ENCODE measurements at places on chromosomes 1 and 21.
A peak's percentile ranks its signal among the peaks of the same experiment; 100 is the strongest.

GRCh38 chr1:7847599-7847998 is 5.3 kb downstream of the UTS2 start:
- DNase-seq = no peak

DNA sequence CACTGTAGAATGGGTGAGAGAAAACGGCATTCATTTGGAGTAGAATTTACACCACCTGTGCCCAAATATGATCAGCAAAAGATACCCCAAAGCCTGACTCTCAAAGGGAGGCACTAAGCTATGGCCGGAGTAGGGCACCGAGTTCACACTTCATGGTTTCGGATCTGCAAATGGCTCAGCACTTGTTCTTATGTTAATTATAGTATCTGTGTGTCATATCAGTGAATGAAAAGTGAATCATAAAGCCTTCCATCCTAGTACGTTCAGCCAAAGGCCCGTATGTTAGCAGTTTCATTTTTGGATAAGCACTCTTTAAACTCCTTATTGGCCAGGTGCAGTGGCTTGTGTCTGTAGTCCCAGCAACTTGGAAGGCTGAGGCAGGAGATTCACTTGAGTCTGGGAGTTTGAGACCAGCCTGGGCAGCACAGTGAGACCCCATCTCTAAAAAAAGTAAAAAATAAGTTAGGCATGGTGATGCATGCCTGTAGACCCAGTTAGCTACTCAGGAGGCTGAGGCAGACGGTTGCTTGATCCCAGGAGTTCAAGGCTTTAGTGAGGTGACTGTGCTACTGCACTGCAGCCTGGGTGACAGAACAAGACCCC is 4.9 kb upstream of the CORT start:
- DNase-seq = no peak

- DNase-seq = no peak
These were observed 176.3 kb downstream of the AJAP1 start for GRCh38 chr1:4830707-4831106.

GRCh38 chr1:109488201-109488600 is 4.5 kb downstream of the ATXN7L2 start:
- no peak for DNase-seq

DNA sequence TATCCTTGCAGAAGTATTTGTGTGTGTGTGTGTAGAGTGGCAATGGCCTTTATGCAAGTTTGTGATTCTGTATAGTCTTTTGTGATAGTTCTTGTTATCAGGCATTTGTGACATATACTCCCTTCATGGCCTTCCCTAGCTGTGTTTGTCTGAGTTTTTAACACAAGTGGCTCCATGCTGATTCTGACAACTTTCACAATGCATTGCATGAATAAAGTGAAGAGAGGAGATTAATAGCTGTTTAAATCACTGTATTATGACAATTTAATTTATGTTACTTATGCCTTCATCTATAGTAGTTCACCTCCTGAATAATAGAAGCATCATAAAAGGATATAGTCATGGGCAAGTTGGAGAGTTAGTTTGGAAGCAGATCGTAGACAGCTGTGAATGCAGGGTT is 17.2 kb upstream of the MCOLN3 start:
- no peak for DNase-seq

DNA sequence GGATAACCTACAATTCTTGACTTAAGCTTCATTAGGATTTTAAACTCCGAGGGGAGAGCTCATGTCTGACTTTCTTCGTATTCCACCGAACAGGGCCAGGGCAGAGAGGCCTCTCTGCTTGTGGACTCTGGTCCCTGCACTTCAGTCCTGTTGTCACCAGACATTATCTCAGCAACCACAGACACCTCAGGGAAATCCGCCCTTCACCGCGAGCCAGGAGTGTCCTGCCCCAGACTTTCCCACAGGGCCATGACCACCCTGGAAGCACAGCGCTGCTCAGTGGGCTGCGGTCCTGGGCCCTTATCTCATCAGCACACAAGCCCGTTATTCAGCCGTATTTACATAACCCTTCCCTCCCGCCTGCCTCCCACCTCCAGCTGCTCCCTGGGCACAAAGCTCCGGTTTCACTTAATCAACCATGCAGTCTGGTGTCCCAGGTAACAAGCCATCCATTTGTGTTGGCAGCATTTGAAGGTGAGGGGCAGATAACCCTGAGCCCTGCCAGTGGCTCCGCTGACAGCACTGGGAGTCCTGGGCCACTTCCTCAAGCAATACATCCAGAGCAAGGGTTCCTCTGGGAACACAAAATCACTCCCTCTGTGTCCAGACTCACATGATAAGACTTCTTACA is 122.8 kb upstream of the RAB4A start:
- DNase-seq = no peak

DNA sequence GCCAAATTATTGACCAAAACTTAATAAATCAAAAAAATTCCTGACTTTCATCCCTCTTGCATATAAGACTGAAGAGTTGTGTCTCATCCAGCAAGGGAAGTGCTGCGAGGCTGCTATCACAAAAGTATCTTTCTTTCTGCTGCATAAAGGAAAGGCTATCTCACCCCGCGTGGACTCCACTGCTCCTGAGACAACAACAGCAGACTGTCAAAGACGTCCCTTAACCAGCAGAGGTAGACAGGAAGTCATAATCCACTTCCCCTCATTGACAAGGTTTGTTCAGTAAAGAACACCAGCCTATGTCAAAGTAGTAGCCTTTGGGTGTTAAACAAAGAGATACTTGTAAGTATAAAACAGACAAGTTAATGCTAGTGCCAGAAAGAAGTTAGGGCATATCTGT is 29.4 kb downstream of the VPS26C start:
- DNase-seq = no peak

GRCh38 chr1:114081437-114082303 is 72.0 kb downstream of the SYT6 start:
- no peak for DNase-seq

DNA sequence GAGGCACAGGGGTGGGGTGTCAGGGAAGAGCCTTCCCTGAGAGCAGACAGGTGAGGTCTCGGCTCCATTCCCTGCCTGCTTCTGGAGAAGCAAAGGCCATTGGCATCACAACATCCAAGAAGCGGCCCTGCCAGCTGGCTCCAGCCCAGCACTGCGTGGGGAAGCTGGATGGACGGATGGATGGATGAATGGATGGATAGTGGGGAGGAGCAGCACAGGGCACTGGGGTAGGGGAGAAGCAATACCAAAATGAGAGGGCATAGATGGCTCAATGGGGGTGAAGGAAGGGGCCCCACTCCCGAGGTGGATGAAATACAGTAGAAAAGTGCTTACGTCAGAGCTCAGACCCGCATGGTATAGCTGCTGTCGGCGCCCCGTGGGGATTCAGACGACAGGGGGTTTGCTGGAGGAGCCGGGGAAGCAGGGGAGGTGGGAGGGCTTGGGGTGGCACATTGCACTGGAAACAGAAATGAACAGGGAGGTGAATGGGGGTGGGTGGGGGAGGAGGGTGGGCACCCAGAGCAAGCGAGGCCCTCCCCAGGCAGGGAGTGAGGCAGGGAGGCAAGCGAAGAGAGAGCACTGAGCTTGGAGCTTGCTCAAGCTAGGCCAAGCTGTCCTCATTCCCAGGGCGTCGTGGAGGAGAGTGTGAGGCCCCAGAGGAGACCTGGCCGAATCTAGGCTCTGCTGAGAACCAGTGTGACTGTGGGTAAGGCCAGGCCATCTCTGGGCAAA is 9.5 kb upstream of the GOLT1A start:
- no peak for DNase-seq

- peak; percentile 30 for DNase-seq
These were observed 17.0 kb downstream of the DHRS3 start for GRCh38 chr1:12600880-12601633.

GRCh38 chr1:26768755-26769154 is 19.0 kb upstream of the PIGV start:
- no peak for DNase-seq

DNA sequence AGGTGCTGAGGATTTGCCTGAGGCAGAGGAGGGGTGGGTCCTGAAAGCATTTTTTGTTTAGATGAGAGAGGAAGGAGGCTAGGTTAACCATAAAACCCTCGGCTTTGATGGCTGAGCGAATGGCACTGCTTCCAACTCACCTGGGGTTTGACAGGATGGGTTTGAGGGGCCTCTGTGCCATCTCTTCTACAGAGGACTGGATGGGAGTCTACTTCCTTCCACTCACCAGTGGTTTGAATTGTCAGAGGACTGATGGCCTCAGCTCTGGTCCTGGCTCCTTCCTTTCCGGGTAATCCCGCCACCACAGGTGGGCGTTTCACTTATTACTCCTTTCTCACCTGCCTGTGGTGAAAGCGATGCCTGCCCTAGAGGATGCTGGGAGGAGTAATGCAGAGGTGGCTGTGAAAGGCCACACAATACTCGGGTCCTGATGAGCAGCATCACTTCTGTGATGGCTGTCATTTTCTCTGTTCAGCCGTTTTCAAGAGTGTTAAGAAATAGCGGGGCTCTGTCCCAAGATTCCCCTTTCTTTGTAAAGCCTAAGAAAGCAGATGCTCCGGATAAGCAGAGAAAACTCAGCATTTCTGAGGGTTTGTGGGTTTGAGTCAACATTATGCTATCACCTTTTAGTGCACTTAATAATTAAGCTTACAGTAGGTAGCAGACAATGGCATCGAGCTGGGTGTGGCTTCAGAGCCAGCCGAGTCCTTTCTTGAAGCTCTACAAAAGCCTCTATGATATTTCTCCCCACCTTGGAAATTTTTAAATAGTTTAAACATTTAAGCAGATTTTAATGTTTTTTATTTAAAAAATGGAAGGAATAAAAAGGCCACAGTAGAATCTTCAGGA is 220.7 kb downstream of the HLX start:
- DNase-seq = no peak

DNA sequence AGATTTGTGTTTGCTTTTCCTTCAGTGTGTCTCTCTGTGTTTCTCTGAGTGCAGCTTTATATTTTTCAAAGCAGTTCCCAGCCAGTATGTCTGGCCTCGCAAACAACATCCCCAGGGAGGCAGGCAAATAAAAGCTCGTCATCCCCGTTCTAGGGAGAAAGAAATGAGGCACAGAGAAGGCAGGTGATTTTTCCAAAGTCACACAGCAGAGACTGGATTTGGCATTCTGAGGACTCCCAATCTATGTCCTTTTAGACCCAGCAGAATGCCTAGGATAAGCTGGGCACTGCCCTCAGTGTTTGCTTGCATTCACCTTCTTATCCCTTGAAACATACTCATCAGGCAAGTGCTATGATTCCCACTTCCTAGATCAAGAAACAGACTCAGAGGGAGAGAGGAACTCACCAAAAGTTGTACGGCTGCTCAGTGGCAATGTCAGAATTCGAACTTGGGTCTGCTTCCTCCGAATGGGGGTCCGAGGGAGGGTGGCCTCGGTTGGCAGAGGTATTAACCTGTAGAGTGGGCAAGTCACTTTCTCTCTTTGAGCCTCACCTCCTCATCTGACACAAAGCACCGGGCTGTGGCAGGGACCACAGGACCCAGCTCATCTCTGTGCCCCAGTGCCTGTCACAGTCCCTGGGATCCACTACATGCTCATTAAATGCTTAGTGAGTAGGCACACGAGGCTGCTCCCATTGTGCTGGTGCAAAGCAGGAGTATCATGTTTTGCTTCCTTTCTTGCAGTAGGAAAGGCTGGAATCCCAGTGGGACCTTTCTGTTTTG is 4.2 kb downstream of the RAP1GAP start:
- no peak for DNase-seq

DNA sequence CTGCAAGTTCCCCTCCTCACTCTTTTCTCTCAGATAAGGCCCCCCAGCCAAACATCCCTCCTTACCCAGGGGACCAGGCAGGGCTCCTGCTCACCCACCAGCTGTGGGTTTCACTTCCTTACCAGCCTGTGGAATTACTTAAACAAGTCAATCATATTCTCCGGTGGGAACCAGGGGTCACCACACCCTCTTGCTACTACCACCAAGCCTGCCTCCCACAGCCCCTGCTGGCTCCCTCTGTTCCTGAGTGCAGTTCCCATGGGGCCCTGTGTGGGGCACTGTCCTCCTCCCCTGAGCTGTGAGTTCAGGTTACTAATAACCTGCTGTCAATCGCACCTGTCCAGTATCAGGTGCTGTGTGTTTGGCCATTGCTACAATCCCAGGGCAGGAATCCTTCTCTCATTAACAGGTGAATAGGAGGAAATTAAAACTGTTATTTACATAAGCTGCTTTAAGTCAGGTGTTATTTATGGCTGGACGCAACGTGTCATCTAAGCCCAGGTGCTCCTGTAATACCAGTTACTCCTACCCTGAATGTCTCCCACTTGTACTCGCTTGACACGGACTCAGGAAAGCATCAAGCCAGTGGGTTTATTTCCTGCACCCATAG is 53.1 kb upstream of the LBR start:
- DNase-seq = no peak

DNA sequence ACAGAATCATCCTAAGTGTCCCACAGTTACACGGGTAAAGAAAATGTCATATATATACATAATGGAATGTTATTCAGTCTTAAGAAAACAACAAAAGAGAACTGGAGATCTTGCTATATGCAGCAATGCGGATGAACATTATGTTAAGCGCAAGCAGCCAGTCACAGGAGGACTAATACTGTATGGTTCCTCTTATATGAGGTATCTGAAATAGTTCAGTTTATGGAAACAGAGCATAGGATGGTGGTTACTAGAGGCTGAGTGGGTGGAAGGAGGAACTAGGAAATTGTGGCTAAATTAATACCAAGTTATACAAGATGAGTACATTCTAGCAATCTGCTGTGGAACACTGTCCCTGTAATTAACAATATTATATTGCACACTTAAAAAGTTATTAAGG is 834.3 kb downstream of the KCNT2 start:
- no peak for DNase-seq

- no peak for DNase-seq
These were observed 146.9 kb downstream of the MIS18A start for GRCh38 chr21:32131960-32132359.

DNA sequence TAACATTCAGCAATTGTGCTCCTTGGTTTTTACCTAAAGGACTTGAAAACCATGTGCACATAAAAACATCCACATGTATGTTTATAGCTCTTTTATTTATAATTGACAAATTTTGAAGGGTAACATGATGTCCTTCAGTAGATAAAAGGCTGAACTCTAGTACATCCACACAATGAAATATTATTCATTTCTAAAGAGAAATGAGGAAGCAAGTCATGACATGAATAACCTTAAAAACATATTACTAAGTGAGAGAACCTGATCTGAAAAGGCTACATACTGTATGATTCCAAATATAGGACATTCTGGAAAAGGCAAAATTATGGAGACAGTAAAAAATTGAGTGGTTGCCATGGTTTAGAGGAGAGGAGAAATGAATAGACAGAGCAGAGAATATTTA is 50.3 kb downstream of the DRAM2 start:
- DNase-seq = no peak

GRCh38 chr1:202974856-202975255 is 7.8 kb upstream of the CYB5R1 start:
- no peak for DNase-seq

GRCh38 chr1:89995598-89996449 is 914 bp downstream of the ZNF326 start:
- DNase-seq = no peak

DNA sequence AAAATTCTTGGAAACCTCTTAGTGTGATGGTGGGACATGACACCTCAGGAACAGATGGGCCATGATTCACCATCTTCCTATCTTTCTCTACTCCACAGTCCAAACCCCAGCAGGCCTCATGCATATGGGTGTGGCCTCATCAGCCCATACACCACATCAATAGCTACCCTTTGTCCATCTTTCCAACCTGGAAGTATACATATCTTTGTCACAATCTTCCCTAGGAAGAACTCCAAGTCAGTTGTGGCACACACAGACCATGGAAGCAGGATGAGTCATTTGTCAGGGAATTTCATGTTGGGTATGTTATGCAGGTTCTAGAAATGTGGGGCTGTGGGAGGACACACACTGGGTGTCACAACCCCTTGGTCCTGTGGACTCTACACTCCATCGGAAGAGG is 30.5 kb upstream of the CLCA4 start:
- DNase-seq = no peak
